ENCODE measurements at places on chromosomes 1 and 21.
A peak's percentile ranks its signal among the peaks of the same experiment; 100 is the strongest.

GRCh38 chr1:233565313-233565712, 48.6 kb upstream of the KCNK1 start:
- no peak for DNase-seq

GRCh38 chr1:23522244-23522982, 8.6 kb downstream of the E2F2 start:
- no peak for DNase-seq

DNA sequence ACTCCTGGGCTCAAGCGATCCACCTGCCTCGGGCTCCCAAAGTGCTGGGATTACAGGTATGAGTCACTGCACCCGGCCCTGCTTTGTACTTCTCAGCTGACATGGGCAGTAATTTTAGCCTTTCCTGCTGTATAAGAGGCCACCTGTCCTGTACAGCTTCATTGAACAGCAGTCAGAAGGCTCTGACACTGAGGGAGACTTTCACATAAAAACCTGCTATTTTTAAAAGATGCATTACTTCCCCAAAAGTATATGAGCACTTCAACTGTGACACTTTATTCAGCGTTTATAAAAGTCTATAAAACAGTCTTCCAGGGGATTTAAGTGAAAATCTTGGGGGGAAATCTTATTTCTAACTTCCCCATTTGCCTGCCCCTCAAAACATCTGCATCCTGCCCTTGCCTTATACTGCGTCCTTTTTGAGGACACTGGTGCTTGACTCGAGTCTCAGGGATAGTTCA, 17.6 kb downstream of the RNU5D-1 start:
- DNase-seq: no peak

DNA sequence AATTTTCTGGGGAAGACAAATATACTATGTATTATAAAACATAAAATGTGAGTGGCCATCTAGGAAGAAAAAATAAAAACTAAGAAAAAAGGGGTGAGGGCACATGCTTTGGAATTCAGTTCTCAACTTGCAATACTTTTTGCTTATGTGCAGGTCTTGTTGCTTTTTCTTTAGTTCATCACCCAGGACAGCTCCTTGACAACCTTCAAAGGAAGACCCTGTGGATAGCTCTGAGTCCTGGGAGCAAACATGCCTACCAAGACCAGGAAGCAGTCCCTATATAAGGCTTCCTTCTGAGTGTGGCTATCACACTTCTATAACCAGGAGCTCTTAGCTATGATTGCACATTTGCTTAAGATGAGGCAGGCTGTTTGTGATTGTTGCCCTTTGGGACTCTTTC, 78.0 kb downstream of the WDR64 start:
- no peak for DNase-seq

DNA sequence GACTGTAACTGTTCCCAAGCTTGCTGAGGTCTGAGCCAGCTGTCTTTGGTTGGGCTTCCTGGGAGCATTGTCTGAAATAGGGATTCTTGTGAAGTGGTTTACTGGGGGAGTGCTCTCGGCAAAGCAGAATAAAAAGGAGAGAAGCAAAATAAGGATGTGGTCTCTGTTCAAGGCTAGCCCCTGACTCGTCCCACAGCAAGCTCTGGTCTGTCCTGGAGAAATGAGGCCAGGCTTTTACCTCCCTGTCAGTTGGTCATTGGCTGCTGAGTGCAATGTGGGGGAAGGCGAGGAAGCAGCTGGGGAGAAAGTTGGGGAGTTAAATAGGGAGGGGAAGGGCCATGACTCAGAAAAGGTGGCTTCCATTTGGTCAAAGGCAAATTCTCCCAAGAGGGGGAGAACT, 303.9 kb upstream of the DUSP10 start:
- no peak for DNase-seq

GRCh38 chr1:43951021-43951985, 4.6 kb downstream of the IPO13 start:
- no peak for DNase-seq

DNA sequence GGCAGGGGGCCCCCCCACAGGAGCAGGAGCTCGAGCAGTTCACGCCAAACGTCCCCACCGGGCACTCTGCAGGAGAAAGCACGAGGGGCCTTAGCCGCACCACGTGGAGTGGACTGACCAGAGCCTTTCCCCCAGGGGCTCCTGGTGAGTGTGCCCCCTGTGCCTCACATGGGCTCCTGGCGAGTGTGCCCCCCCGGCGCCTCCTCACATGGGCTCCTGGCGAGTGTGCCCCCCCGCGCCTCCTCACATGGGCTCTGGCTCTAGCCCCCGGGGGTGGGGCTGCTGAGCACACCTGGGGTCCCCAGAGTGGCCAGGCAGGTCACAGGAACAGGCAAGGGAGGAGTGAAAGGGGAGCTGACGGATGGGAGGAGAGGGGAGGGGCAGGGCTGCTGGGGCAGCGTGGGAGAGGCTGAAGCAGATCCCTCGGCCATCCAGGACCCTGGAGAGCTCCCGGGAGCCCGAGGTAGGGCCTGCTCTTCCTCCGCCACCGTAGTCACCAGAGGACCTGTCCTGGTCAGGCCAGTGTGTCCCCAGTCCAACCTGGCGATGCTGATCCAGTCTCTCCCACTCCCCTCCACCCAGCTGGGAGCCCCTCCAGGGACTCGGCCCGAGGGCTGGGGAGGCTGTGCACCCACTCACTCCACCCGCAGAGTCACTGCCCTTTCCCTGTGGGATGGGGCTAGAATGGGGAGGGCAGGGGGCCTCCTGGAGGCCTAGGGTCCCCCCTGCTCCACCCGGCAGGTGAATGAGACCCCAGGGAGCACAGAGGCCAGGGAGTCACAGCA, 47.6 kb downstream of the ARHGEF16 start:
- no peak for DNase-seq

- DNase-seq: no peak
Observed at GRCh38 chr1:41783189-41783639, 135.5 kb downstream of the HIVEP3 start.

DNA sequence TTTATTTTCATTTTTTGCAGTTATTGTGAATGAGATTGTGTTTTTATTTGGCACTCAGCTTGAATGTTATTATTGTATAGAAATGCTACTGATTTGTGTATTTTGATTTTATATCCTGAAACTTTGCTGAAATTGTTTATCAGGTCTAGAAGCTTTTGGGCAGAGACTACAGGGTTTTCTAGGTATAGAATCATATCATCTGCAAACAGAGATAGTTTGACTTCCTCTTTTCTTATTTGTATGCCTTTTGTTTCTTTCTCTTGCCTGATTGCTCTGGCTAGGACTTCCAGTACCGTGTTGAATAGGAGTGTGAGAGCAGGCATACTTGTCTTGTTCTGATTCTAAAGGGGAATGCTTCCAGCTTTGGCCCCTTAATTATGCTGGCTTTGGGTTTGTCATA, 27.3 kb downstream of the ZNF691 start:
- DNase-seq: no peak

- DNase-seq: no peak
Observed at GRCh38 chr1:48844187-48844586, 67.5 kb upstream of the BEND5 start.

DNA sequence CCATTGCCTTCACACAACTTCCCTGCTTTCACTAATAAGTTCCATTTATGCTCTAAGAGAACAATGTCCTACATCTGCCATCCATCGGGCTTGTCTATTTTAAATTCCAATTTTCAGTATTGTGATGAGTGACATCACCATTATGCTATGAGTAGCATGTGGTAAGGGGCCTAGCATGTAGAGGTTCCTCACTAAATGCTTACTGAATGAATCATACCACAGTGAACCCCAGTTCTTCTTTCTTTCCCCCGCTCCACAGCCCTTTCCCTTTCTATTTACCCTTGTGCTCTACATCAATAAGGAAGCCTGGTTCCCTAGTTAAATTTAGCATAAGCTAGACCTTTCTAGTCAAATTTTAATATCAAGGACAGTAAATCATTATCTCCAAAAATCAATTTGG, 195.0 kb upstream of the RGS18 start:
- no peak for DNase-seq

DNA sequence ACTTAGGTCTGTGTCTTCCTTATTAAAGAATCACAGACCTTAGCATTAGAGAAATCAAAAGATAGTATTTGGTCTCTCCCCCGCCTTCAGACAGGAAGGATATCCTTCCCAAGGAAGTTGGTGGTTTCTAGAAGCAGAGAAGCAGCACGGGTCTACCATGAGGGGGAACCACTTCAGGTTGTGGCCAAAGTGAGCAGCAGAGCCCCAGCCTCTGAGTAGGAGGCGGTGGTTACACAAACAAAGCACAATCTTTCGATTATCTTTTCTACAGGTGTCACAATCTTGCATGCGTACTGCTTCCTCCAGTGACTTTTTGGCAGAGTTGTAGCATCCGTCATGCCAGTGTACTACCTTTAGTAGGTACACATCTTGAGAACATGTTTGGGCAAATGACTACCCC, 8.8 kb downstream of the PGLYRP4 start:
- no peak for DNase-seq

DNA sequence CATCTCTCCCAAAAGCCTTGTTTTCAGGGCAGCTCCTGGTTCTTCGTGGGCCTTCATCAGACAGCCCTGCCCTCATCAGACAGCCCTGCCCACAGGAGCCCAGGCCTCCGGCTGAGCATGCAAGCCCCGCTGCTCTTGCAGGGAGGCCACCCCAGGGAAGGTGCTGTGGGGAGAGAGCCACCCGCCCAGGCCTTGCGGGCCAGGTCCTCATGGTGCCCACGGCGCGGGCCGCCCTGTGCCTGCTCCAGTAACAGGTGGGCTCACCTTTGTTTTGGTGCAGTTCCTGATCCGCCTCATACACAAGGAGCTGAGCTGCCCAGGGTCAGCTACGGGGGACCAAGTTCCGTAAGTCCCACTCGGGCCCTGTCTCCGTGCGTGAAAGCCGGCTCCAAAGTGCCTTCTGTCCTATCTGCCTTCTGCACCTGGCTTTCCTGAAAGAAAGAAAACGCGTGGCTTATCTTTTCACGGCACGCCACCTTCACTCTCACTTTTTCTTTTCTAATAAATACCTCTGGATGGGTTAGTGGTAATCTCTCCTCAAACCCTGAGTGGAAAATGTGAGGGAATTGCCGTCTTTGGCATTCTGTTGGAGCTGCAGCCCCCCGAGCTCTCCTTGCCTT, 65.9 kb downstream of the SLC37A1 start:
- no peak for DNase-seq

- DNase-seq: no peak
Observed at GRCh38 chr21:37547615-37548200, 181.1 kb downstream of the DYRK1A start.

GRCh38 chr1:2499986-2500596, 24.0 kb downstream of the PLCH2 start:
- DNase-seq: no peak

DNA sequence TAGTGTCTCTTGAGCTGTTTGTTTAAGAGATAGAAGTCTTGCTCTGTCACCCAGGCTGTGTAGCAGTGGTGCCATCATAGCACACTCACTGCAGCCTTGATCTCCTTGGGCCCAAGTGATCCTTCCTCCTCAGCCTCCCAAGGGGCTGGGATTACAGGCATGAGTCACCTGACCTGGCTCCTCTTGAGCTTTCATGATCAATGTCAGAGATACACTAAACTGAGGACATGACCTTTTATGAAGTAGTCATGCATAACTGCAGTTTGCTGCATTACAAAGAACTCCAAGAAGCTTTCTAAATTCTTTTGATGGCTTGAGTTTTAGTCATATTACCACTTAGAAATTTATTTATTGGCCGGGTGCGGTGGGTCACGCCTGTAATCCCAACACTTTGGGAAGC, 77.7 kb downstream of the CC2D1B start:
- no peak for DNase-seq

DNA sequence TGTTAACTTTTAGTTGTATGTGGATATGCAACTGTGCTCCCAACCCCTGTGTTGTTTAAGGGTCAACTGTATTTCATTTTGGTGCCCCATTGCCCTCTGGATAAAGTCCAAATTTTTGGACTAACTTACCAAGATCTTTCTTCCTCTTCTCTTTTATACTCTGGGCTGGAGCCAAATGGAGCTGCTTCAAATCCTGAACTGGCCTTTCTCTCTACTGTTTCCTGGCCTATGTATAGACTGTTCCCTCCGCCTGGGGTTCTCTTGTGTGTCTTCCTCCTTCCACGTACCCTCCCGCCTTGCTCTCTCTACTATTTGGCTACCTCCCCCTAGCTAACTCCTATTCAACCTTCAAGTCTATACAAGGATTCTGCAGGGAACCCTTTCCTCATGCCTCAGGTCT, 8.4 kb upstream of the CDC14A start:
- no peak for DNase-seq

- DNase-seq: no peak
Observed at GRCh38 chr1:180757657-180758056, 125.8 kb downstream of the XPR1 start.

GRCh38 chr21:16082038-16082816, 352.4 kb downstream of the USP25 start:
- DNase-seq: no peak

GRCh38 chr1:178659789-178660208, 65.2 kb upstream of the RALGPS2 start:
- no peak for DNase-seq

GRCh38 chr1:1183221-1183747, 9.6 kb downstream of the TTLL10 start:
- DNase-seq: peak; percentile 17

DNA sequence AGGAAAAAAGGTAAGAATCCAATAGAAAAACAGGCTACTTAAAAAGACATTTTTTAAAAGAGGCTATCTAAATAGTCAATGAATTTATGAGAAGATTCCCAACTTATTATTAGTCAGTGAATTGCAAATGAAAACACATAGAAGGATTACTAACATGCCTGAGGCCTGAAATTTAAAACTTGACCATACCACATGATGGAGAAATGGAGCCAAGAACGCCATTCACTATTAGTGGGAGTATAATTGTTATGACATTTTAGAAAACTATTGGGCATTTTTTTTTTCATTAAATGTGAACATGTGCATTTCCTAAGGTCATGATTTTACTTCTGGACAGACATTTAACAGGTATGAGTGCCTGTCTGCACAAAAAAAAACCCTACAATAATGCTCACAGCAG, 24.8 kb upstream of the OR2B11 start:
- no peak for DNase-seq

DNA sequence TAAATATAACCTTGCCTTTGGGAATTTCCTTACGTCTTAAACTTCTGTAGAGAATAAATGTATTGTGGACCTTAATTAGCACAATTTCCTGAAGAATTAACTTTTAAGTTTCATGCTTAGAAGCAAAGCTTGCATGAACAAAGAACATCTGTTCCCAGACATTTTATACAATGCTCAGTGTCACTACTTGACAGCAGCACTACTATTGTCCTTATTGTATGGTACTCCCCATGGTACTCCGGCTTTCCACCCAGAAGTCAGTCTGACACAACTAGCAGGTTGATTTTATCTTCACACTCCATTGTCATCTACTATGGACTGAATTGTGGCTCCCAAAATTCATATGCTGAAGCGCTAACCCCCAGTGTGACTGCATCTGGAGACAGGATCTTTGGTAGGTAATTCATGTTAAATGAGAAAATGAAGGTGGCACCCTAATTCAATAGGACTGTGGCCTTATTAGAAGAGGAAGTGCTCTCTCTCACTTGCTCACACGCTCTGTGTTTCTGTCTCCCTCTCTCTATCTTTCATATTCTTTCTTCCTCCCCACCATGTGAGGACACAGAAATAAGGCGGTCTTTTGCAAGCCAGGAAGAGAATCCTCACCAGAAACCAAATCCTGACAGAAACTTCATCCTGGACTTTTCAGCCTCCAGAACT, 10.7 kb upstream of the OR2B11 start:
- no peak for DNase-seq

Data from activated B cell treated with CpG ODN at 0.5 μM for 24 hours (primary cell).